ENCODE measurements at places on chromosomes 3 and 15.

DNA sequence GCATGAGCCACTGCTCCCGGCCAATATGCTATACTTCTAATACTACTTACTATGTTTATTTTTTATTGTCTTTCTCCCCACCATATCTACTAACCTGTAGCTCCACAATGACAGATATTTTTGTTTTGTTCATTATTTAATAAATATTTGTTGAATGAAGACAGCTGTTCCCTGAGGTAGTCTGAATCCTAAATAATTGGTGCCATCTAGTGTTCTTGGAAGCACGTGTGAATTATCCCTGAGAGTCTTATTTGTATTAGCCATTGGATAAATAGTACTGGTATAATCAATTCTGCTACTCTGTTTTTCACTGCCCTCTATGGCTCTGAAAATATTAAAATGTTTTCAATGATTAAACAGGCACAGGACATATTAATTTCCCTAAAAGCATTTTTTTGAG lies 5.6 kb upstream of the APPL1 start:
- DNase-seq, result no peak

DNA sequence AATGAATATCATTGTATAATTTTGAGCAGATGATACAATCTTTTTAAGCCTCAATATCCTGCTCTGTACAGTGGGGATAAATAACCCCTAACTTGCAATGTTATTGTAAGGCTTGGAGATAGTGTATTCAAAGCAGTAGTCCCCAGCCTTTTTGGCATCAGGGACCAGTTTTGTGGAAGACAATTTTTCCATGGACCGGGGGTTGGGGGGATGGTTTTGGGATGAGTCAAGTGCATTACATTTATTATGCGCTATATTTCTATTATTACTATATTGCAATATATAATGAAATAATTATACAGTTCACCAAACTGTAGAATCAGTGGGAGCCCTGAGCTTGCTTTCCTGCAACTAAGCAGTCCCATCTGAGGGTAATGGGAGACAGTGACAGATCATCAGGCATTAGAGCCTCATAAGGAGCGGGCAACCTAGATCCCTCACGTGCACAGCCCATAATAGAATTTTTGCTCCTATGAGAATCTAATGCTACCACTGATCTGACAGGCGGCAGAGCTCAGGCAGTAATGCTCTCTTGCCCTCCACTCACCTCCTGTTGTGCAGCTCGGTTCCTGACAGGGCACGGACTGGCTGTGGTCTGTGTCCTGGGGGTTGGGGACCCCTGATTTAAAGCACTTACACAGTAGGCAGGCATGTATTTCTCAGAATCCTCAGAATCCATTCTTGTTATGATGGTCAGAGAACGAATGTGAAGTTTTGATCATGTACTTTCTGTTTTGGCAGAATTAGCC lies 102.2 kb downstream of the PTPRG start:
- no peak for DNase-seq

DNA sequence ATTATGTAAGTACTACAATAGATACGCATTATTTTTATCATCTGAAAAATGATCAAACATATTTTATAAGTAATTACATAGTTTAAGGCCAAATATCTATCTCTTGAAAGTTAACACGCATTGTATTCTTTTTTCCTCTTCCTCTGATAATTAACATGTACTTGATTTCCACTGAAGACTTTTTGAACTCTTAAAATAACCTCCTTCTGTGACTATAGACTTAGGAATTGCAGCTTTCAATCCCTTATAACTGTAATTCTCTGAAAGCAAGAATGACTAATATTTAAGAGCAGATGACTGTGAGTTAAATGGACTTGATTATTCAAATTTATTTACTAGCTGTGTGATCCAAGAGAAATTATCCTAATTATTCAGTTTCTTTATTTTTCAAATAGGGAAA lies 730.6 kb upstream of the NECTIN3 start:
- no peak for DNase-seq

GRCh38 chr3:48356419-48356818 lies 15.6 kb upstream of the FBXW12 start:
- no peak for DNase-seq

DNA sequence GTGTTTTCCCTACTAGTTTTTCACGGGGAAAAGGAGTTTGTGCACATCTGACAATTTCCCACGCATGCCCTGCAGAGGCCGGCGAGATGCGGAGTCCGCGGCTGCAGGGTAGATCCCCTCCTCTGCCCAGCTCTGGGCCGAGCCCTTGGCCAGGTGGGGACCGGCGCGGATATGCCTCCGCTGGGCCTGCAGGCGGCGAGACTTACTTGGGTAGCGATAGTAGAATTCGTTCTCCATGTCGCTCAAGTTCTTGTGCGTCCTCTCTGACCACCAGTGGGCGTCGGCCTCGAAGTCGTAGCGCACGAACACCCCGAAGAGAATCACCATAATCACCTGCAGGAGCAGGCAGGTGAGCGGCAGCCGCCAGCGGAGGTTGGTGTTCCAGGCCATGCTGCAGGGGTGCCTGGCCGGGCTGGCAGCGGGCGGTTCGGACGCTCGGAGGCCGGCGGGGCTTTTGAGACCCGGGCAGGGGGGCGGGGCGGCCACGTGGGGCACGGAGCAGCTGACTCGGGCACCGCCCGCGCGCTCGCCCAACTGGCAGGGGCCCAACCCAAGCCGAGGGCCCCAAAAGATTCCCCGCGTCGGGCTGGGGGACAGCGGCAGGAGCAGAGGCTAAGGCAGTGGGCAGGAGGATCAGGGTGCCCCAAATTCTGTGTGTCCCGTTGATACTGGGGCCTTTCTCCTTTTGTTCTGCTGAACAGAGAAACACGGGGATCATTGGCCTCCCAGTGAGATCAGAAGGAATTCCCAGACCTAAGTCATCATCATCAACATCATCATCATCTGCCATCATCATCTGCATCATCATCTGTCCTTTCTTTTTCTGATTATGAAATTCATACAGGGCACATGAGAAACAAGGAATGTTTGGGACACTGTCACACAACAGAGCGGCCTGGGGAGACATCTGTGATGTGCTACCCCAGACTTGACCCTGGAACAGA lies at the start of gene RHCG:
Gene RHCG (minus strand): TSS at position 429 of the 944 bp plus-strand sequence. CDS start 39 bp downstream, at position 390.
- no peak for DNase-seq

DNA sequence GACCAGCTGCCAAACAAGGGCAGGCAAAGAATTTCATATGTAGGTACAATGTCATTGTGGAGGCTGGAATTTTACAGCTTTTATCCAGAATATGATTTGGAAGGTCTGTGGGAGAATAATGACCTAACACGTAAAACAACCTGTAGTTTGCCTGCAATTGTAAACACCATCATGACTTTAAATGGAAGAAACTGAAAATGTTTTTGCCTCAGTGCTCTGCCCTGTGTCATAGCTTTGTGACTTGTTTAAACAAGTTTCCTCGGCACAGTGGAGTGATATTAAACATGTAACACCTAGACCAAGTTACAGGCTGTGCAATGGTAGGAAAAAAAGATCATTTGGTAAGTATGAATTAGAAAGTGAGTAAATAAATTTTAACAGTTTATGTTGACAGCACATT lies 171.6 kb upstream of the MBNL1 start:
- DNase-seq, result no peak

- no peak for DNase-seq
Observed at GRCh38 chr3:148975248-148975647, 16.1 kb upstream of the GYG1 start.

DNA sequence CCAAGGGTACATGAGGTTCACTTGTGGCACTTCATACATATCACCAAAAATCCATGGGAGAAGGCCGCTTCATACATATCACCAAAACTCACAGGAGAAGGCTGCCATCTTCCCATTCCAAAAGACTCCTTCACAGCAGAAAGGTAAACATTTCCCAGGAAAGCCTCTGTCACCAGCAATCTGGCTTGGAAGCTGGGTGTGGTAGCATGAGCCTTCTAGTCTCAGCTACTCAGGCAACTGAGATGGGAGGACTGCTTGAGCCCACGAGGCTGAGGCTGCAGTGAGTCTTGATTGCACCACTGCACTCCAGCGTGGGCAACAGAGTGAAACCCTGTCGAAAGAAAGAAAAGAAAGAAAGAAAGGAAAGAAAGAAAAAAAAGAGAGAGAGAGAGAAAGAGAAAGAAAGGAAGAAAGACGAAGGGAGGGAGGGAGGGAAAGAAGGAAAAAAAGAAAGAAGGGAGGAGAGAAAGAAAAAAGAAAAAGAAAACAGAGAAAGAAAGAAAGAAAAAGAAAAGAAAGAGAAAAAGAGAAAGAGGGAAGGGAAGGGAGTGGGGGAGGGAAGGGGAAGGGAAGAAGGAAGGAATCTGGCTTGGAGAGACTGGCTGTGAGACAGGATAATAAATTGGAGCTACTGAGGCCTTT lies 7.2 kb downstream of the LRIG1 start:
- no peak for DNase-seq

DNA sequence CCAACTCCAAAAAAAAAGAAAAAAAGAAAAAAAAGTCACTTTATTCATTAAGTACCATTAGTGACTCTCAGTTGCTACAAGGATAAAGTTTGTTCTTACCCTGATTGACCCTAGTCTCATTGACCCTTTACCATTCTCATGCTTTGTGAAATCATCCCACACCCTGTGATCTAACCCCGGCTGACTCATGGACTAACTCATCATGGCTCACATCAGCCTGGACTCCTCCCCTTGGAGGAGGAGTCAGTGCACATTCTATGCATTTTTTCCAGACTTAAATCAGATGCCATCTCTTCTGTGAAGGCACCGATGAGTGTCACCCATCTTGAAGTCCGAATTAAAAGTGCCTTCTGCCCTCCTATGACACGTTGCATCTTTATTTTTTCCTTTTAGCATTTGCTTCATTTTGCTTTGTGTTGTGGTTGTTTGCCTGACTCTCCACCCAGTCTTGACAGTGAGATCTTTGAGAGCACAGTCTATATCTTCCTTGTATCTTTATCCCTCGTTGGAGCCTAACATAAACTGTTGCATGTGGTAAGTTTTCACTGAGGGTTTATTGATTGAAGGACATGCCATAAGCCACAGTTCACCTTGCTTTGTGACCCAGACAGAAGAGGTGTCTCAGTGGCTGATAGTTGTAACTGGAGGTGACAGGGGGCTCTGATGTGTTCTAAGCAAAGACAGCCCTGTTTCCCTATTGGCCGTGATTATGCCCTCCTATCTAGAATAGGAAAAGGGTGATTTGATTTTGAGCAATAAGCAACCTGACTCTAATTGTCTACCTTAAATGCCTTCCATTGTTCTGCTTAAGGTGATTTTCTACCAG lies 72.1 kb downstream of the IL1RAP start:
- peak; percentile 45 for DNase-seq

DNA sequence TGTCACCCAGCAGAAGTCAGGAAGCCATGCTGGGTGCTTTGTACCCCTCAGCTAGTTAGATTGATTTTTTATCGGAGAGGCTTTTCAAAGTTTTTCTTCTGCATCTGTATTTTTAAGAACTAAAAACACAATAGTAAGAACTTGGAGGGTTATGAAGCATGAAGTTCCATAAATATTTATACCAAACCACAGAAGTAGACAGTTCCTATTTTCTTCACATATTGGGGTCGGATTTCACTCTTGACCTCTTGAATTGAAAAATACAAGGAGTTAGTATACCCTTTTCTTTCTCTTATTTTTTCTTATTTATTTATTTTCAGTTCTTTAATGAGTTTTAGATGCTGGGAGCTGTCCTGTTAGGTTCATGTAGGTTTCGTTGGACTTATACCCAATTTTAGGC lies 35.1 kb downstream of the SLC25A26 start:
- DNase-seq, result no peak

DNA sequence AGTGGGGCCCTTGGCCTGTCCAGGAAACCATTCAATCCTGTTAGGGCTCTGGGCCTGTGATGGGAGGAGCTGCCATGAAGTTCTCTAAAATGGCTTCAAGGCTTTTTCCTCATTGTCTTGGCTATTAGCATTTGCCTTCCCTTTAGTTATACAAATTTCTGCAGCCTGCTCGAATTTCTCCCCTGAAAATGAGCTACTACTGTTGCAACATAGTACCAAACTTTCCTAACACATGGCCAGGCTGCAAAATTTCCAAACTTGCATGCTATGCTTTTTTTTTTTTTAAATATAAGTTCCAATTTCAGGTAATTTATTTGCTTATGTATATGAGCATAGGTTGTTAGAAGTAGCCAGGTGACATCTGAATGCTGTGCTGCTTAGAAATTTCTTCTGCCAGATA lies 560.8 kb upstream of the TBL1XR1 start:
- DNase-seq, result no peak

DNA sequence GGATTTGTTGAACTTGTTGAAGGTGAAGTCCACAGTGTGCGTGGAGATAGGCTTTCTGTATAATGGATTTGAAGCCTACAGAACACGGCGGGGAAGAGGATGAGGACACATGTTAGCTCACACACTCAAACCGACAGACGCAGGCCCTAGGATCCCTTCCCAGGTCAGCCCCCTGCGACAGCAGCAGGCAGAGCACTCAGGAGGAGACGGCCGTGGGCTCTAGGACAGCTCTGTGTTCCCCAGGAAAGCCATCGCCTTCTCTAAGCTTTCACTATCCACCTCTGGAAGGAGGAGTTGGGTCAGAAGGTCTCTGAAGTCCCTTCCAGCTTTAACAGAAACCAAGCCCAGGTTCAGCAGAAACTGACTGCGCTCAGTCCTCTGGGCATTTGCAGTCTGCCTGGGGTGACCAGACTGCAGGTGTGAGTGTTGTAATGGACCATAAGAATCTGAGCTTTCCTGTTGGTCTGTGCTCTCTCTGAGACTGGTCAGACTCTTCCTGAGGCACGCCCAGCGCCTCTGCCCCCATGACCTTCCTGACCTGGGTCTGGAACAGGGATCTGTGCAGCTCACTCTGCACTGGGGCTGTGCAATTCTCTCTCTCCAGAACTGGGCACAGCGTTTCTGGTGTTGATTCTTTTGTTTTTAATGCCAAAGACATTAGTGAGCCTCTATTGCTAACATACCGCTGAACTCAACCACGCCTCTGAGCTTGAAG lies 33.5 kb downstream of the UMPS start:
- no peak for DNase-seq

- no peak for DNase-seq
Observed at GRCh38 chr15:35444557-35445204, 101.3 kb downstream of the DPH6 start.

- DNase-seq, result no peak
Observed at GRCh38 chr15:95565016-95565600, 765.4 kb upstream of the NR2F2 start.

- no peak for DNase-seq
Observed at GRCh38 chr3:189557824-189558223, 73.4 kb upstream of the TP63 start.

- no peak for DNase-seq
Observed at GRCh38 chr3:108182339-108182738, 39.9 kb downstream of the IFT57 start.

GRCh38 chr3:78253860-78254259 lies 1214.0 kb downstream of the ROBO2 start:
- no peak for DNase-seq

DNA sequence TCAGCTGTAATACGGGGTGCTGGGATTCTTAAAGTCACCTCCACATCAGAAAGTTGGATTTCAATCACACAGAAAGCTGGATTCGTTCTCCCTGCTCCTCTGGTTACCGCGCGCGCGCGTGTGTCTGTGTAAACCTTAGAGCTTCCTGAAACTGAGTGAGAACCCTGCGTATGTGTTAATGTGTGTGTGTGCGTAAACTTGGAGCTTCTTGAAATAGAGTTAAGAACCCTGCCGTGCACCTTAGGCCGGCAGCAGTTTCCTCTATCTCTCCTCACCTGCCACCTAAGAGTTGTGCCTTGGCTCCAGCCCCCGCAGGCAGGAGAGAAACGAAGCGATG lies 531 bp downstream of the LZTFL1 start:
- no peak for DNase-seq

GRCh38 chr3:185114756-185115155 lies 38.1 kb downstream of the C3orf70 start:
- DNase-seq, result no peak

GRCh38 chr3:78868570-78868969 lies 899.2 kb downstream of the ROBO1 start:
- no peak for DNase-seq

GRCh38 chr3:12178091-12178820 lies 19.5 kb upstream of the TIMP4 start:
- DNase-seq, result no peak
